ENCODE measurements at places on chromosomes 7 and 10. TPM values are rescaled to one million over a fixed set of nuclear protein-coding genes. Genes with fewer than 3 reads are reported as not detected.

Gene IL6
- total RNA-seq: 0.67 TPM

Gene PCLO
- total RNA-seq: not detected

GRCh38 chr7:138358850-138359341, 101.2 kb upstream of the TRIM24 start:
- no peak overlapping the region for H3K4me3 ChIP-seq
- H3K36me3 ChIP-seq: no peaks in the 10 kb centered on the region
- no peaks in the 10 kb centered on the region for H3K27me3 ChIP-seq
- H3K4me1 ChIP-seq: no peaks in the 10 kb centered on the region

GRCh38 chr10:91996266-91996665, 72.7 kb downstream of the BTAF1 start:
- H3K27ac ChIP-seq: no peak overlapping the region
- no peaks in the 10 kb centered on the region for H3K27me3 ChIP-seq
- no peak overlapping the region for H3K4me3 ChIP-seq
- no peaks in the 10 kb centered on the region for H3K4me1 ChIP-seq
- DNase-seq: no peak

- H3K27me3 ChIP-seq: no peaks in the 10 kb centered on the region
- no peaks in the 10 kb centered on the region for H3K4me1 ChIP-seq
- DNase-seq: no peak
- no peaks in the 10 kb centered on the region for H3K36me3 ChIP-seq
Observed at GRCh38 chr10:23606456-23606855, 167.6 kb downstream of the OTUD1 start.

GRCh38 chr7:43076606-43077005, 35.8 kb upstream of the HECW1 start:
- no peaks in the 10 kb centered on the region for H3K36me3 ChIP-seq
- H3K27ac ChIP-seq: no peak overlapping the region
- DNase-seq: no peak
- H3K4me1 ChIP-seq: no peaks in the 10 kb centered on the region
- no peak overlapping the region for H3K4me3 ChIP-seq

Data from activated CD4-positive, alpha-beta T cell treated with anti-CD3 and anti-CD28 coated beads, Interleukin-2, amount 10 ng/mL, durations not matched to agents 7 days and 5 days (primary cell).